ENCODE measurements at places on chromosomes 5 and 9.
A peak's percentile ranks its signal among the peaks of the same experiment; 100 is the strongest.

DNA sequence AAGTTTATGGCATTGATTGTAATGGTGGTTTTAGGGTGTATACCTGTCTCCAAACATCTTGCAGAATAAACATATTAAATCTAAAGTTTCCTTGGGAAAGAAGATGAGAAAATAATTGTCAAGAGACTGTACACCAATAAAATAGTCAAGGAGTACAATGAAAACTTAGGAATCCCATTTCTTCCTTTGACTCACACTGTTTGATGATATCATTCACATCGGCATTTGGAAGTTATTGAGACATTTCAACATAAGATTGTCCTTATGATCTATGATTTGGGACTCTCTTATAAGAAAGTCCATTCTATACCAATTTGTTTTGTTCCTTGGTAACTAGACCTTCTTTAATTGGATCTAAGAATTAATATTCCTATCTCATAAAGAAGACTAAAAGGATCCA, 482.7 kb downstream of the RAB3C start:
- no peak for DNase-seq

- DNase-seq = no peak
Observed at GRCh38 chr5:149235841-149236240, 35.8 kb upstream of the AFAP1L1 start.

DNA sequence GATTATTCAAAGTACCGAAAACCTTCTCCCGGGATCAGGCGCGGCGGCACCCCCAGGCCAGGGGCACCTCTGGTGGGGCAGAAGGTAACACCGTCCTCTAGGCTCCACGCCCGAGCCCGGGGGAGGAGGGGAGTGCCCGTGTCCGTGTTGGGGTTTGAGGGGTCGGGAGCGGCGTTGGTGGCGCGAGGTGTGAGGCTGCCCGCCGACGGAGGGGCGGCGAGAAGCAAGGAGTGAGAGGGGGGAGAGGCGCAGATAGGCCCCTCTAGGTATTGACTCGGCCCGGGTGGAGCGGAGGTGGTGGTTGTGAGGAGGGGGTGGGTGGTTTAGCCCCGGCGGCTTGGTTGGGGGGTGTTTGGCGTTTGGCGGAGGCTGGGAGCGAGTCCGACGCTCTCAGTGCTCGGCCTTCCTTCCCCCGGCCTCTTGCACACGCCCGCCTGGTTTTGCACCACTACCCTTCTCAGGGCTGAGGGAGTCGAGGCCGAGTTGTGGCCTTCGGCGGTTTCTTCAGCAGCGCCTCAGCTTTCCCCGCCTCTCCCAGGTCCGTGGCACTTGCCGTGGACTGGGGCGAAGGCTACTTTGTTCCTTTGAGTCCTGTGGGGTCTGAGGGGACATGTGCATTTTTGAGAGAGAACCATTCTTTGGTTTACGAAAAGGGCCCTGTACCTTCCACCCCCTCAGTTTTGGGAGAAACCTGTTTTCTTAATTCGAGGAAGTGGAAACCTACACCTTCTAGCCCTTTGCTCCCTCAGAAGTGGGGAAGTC, 450 bp downstream of the GPBP1 start:
- peak; percentile 79 for DNase-seq

DNA sequence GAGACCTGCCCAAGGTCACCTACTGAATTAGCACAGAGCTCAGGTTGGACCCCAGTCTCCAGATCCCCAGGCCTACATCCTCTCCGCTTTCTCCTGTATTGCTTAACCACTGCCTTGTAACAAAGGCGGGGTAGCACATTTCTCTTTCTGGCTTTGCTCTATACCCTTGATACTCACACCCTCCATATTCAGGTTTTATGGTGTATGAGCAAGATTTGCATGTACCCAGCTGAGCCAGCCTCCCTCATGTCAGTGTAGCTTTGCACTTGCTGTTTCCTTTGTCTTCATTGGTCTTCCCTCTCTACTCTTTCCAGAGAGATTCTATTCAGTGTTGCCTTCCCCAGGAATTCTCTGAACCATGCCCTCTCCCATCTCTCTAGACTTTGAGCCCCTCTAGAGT, 19.6 kb upstream of the ZCCHC7 start:
- no peak for DNase-seq

- DNase-seq = no peak
Observed at GRCh38 chr9:69199769-69200470, 25.8 kb downstream of the TJP2 start.

DNA sequence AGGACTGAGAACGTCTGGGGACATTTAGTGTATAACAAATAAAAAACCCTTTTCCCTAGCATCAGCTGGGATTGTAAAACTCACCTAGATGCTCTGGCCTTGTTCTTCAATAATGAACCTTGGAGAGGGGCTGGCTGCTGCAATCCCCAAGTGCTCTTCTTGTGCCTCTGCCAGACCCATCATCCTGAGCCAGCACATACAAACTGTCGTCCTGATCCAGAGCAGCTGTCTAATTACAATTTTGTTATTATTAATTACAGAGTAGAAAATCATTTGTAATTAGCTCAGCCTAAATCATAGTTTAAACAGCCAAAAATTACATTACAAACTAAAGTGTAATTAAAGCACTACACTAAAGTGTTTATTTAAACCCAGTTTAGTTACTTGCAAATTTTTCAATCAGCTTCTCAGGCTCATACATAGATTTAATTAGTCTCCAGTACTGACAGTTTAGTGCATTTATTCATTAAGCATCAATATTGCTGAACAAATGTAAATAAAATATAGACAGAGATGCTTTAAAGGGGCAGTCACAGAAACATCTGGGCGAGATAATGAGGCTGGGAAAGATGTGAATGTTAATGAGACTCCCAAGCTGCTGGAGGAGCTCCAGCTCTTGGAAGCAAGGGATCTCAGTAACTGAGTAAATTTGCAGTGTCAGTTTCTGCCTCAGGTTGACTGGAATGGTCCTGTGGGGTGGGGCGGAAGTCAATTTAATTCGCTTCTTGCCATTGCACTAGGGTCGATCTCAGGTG, 632.3 kb upstream of the TLE4 start:
- DNase-seq = peak; percentile 33

GRCh38 chr5:133199417-133200178, 147.8 kb downstream of the HSPA4 start:
- DNase-seq = no peak

- no peak for DNase-seq
Observed at GRCh38 chr9:131490514-131490913, 12.2 kb upstream of the POMT1 start.

- no peak for DNase-seq
Observed at GRCh38 chr9:30970812-30971211, 1413.6 kb upstream of the ACO1 start.

GRCh38 chr5:64659289-64659688, 31.0 kb upstream of the SHISAL2B start:
- DNase-seq = peak; percentile 40

- DNase-seq = no peak
Observed at GRCh38 chr9:36623280-36623679, 50.6 kb downstream of the MELK start.

GRCh38 chr9:77954666-77955015, 77.0 kb downstream of the GNAQ start:
- DNase-seq = no peak

DNA sequence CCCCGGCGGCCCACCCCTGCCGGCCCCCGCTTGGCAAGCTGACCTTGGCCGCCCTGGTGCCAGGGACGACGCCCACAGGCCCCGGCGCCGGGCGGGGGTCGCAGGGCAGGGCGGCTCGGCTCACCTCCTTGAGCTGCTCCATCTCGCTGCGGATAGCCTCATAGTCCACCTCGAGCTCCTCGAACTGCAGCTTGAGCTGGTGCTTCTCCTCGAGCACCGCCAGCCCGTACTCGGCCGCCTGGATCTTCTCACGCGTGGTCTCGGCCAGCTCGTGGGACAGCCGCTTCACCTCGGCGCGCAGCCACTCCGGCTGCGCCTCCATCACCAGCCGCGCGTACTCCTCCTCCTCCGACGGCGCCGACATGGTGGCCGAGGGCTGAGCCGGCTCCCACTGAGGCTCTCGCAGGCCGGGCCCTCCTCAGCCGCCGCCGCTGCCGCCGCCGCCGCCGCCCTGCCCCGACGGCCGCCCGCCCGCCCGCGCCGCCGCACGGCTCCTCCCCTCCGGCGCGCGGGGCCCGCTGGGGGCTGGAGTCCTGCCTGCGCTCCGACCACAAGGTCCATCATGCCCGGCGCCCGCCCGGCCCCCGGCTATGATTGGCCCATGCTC, at the start of gene BICD2:
Gene BICD2, minus strand, starts transcription at position 453 of the 607 bp plus-strand sequence. Its CDS starts 89 bp downstream, at position 364.
- DNase-seq = peak; percentile 75

DNA sequence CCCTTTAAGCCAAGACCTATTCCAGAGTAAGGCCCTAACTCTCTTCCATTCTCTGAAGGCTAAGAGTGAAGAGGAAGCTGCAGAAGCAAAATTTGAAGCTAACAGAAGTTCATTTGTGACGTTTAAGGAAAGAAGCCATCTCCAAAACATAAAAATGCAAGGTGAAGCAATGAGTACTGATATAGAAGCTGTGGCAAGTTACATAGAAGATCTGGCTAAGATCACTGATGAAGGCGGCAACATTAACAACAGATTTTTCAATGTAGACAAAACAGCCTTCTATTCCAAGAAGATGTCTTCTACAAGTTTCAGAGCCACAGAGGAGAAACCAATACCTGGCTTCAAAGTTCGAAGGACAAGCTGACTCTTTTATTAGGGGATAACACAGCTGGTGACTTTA, 1143.4 kb downstream of the CDH12 start:
- DNase-seq = peak; percentile 61

DNA sequence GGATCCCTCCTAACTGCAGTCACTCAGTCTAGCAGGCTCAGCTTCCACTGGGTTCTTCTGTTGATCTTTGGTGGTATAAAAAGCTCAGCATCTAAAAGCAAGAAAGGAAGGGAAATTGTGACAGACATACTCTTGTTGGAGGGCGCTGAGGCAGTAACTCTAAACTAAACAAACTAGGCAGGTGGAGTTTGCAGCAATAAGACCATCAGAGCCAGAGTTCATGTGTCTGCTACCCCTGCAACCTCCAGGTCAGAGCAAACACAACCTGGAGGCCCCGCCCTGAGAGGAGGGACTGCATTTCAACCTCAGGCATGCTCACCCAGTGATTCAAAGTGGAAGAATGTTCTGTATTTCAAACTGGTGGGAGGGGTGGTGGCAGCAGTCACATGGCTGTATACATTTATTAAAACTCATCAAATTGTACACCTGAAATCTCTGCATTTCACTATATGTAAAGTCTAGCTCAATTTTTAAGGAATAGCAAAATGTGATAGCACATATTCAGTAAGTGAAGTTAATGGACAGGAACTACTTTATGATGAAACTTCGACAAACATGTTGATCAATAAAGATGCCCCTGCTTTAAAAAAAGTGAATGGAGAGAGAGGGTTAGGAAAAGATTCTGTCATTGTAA, 7.1 kb downstream of the ACTL7A start:
- no peak for DNase-seq
